ENCODE measurements at places on chromosomes 4 and X.
A peak's percentile ranks its signal among the peaks of the same experiment; 100 is the strongest.

GRCh38 chrX:389021-389441 is 2.3 kb upstream of the PPP2R3B start:
- DNase-seq: no peak

DNA sequence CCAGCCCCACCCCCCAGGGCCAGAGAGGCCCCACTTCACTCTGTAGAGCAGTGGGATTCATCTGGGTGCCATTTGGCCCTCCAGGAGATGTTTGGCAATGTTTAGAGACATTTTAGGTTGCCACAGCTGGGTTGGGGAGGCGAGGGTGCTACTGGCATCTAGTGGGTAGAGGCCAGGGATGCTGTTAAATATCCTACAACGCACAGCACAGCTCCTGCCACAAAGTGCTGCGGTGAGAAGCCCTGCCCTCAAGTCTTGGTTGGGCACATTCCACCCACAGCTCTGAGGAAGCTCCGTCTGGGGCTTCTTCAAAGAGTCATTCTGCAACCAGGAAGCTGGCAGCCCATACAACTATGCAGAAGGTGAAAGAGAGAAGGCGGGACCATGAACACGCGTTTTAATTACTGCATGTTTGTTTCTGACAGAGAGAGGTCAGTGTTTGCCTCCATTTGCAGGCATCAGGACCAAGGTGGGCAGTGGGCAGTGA is 48.1 kb upstream of the FAM9C start:
- DNase-seq: no peak

DNA sequence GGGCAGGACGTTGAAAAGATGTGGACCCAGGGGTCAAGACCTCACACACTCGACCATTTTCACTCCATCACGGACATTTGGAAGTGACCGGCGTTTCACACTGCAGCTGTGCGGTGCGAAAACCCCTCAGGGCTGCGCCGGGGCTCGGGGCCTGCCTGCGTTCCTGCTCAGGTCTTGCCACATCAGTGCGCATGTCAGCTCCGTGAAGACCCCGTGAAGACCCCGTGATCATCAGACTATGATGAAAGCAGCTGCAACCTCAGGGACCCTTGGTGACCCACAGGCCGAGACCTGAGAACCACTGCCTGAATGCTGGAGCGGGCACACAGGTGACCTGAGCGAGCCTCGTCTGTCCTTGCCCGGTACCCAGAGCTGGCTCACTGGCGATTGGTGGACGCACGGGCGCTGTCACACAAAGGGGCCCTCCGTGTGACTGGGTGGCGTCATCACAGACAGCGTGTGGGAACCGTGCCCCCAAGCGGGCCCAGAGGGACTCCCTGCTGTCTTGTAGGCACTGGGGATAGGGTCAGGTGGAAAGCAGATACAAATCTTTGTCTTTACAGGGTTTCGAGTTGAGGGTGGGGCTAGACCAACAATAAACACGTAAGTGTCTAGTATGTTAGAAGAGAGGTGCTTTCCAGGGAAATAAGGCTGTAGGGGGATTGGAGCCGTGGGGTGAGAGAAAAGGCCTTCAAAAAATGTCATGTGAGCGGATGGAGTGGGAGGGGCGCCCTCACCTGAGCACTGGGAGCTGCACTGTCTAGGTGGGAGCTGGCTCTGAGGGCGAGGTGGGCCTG is 12.7 kb downstream of the MSANTD1 start:
- DNase-seq: no peak

DNA sequence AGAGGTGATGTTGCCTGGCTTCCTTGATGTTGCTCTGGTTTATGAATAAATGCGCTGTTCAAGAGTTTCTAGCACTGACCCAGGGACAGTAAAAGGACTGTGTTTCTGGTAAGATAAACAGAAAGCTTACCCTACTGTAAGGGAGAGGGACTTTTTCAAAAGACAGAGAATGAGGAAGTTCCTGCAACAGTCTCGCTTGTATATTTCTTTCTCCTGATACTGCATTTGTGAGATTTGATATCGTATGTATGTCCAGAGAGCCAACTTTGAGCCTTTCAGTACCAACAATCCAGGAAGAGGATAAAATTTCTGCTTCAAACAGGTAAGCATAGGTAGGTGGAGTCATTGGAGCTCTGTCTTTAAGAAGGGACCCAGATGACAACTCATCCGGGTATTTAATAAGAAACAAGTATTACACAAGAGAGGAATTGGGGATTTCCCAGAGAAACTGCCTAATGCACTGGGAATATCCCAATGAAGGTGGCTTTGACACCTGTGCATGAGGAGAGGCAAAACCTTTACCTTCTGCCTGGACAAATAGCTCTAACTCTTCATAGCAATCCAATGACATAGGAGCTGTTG is 773 bp downstream of the DAPP1 start:
- DNase-seq: no peak

GRCh38 chrX:69146739-69147138 is 18.5 kb downstream of the PJA1 start:
- no peak for DNase-seq

DNA sequence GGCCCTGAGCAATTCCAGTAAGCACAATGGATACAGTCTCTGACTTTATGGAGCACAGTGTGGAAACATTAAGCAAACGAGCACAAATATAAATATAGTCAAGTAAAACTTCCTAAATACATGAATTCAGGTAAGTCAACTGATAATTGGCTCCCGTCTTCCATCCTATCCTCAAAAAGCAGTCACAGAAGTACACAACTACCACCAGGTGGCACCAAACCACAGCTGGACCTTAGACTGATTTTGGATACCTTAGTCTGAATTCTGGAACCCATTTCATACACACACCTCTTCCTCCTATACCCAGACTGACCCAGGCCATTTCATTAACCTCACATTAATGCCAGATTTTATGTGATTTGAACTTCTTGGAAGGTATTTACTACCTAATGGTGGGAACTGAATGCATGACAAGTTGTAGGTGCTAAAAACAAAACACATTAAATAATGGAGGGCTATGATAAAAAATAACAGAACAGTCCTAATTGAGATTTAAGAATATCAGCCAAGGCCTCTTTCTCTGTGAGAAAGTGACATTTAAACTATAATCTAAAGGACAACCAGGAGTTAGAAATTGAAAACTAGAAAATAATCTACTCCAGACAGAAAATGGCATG is 77.5 kb downstream of the ELF2 start:
- DNase-seq: peak; percentile 78

- DNase-seq: no peak
Measured at GRCh38 chr4:105661028-105661427, 47.5 kb downstream of the INTS12 start.

DNA sequence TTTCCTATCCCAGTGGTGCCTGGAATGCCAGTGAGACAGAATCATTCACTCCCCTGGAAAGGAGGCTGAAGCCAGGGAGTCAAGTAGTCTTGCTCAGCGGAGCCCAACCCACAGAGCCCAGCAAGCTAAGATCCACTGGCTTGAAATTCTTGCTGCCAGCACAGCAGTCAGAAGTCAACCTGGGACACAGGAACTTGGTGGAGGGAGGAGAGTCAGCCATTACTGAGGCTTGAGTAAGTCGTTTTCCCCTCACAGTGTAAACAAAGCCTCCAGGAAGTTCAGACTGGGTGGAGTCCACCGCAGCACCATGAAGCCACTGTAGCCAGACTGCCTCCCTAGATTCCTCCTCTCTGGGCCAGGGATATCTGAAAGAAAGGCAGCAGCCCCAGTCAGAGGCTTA is 283.2 kb upstream of the CPEB2 start:
- DNase-seq: peak; percentile 18

- DNase-seq: no peak
Measured at GRCh38 chr4:105116616-105117319, 29.9 kb upstream of the TET2 start.

GRCh38 chrX:128807367-128807766 is 715.9 kb downstream of the SMARCA1 start:
- no peak for DNase-seq

- DNase-seq: no peak
Measured at GRCh38 chr4:165667969-165668368, 205.1 kb upstream of the TLL1 start.

- no peak for DNase-seq
Measured at GRCh38 chr4:123443401-123444289, 47.0 kb downstream of the SPRY1 start.

DNA sequence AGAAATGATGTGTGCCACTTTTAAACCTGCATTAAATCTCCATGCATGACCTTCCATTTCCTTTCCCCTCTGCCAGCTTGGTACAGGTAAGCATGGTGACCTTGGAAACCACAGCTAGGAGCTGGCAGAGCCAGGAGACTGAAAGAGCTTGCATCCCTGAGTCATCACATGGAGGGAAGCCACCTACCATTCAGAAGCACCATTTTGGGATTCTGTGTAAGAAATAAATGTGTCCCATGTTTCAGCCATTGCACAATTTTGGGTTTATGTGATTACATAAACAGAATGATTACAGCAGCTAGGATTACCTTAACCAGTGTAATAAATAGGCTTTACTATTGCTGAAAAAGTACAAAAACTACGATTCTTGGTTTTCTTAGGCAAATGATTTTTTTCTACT is 17.3 kb upstream of the CCDC149 start:
- DNase-seq: no peak

DNA sequence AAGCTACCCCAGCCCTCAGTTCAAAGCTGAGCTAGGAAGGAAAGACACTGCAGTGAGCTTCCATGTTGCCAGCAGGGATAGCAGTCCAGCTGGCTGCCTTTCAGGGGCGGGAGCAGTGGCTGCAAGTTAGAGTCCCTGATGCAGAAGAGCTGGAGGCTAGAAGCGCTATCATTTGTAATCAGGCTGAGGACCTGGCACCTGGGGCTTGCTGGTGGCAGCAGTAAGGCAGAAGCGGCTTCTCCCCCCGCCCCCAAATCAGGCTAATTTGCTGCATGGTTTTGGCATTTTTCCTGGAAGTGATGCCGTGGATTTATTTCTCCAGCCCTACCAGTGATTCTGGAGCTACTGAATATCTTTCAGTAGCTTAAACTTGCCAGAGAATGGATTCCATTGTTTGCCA is 203.3 kb downstream of the CLCN4 start:
- peak; percentile 40 for DNase-seq

- DNase-seq: no peak
Measured at GRCh38 chr4:6206771-6207290, 6.5 kb upstream of the JAKMIP1 start.

GRCh38 chrX:7068939-7069367 is 78.6 kb upstream of the STS start:
- no peak for DNase-seq

- no peak for DNase-seq
Measured at GRCh38 chr4:6750286-6751221, 32.0 kb upstream of the KIAA0232 start.

DNA sequence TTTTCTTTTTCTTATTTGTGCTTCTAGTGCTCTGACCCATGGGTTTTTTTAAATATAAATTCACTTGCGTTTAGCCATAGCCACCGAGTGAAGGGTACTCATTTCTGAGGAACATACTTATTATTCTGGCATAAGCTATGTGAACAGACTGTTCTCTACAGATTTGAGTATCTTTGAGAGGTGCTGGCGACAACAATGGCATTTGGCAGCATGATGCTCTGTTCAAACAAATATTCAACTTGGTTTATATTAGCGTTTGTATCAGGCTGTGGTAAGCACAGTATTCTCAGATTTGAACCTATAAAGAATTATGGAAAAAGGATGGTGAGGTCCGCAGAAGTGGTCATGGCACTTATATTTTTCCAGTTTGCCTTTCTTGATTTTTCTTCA is 108.7 kb upstream of the LIMCH1 start:
- no peak for DNase-seq

GRCh38 chr4:117429061-117429460 is 343.7 kb upstream of the TRAM1L1 start:
- no peak for DNase-seq

- DNase-seq: peak; percentile 21
Measured at GRCh38 chrX:84046403-84046984, 141.5 kb downstream of the RPS6KA6 start.

- DNase-seq: no peak
Measured at GRCh38 chrX:45745479-45745878, 544.8 kb upstream of the DIPK2B start.

GRCh38 chrX:15033917-15034316 is 160.7 kb downstream of the MOSPD2 start:
- no peak for DNase-seq

DNA sequence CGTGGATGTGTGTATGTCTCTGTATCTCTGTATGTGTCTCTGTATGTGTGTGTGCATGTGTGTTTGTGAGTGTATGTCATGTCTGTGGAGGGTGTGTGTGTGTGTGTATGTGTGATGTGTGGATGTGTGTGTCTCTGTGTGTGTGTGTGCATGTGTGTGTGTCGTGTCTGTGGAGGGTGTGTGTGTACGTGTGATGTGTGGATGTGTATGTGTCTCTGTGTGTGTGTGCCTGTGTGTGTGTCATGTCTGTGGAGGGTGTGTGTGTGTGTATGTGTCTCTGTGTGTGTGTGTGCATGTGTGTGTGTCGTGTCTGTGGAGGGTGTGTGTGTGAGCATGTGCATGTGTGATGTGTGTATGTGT is 51.6 kb upstream of the ADRA2C start:
- DNase-seq: no peak

GRCh38 chrX:45198301-45198700 is 2.4 kb downstream of the DIPK2B start:
- DNase-seq: no peak

DNA sequence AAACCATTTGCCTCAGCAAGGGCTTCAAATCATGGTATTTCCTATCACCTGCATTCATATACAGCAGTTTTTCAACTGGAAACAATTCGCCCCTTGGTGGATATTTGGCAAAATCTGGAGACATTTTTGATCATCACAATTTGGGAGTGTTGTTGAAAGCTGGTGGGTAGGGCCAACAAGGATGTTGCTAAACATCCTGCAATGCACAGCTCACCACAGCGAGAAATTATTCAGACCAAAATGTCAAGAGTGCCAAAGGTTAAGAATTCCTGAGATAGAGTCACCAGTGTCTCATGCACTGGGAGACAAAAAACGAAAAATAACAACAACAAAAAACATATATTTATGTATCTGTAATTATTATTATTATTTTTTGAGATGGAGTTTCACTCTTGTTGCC is 435.2 kb upstream of the CTSO start:
- DNase-seq: peak; percentile 36

- DNase-seq: no peak
Measured at GRCh38 chr4:173680278-173680677, 150.2 kb upstream of the HAND2 start.

- peak; percentile 42 for DNase-seq
Measured at GRCh38 chrX:30657196-30658161, 4.3 kb downstream of the GK start.

DNA sequence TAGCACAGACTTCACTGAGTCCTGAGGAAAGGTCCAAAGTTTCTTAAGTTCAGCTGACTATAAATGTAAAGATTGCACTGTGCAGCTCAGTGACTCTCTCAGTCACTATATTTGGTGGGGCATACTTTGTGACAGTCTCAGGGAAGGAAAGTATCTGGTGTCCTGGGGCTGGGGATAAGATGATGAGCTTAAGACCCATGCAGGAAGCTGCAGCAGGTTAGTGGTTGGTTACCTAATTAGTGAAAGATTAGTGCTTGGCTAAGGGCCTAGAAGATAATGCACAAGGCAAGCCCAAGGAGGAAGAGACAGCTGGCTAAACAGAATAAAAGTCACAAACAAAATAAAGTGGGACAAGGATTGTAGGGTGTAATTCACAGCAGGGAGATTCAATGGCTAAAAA is 25.4 kb upstream of the SLITRK4 start:
- DNase-seq: no peak

- no peak for DNase-seq
Measured at GRCh38 chr4:65653740-65654361, 16.4 kb downstream of the EPHA5 start.

GRCh38 chr4:42709392-42710065 is 52.6 kb upstream of the ATP8A1 start:
- DNase-seq: no peak

All from fibroblast of skin of right biceps (primary cell).